Hematopoietic multipotent progenitor cell treated with erythropoietin and hydrocortisone succinate and interleukin-3 and kit ligand, for 15 days (in vitro differentiated cells): ENCODE measurements at places on chromosomes 2 and 18.

DNA sequence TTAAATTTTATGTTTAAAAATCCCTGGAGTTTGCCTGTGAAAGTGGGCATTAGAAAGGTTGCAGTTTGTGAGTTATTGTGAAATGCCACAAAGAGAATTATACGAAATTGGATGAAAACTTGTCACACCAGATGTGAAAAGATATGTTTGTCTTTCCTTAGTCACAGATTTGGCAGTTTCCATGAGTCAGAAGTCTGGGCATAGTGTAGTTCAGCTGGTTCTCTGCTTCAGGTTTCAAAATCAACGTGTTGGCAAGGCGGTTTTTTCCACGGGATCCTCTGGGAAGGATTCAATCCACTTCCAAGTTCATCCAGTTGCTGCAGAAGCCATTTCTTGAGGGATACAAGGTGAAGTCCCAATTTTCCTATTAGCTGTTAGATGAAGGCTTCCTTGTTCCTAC, 658.0 kb upstream of the CDH2 start:
- DNase-seq: no peak

- peak; percentile 67 for DNase-seq
Measured at GRCh38 chr2:112275887-112276773, 733 bp downstream of the ZC3H6 start.

GRCh38 chr2:1561811-1562421, 148.7 kb downstream of the TPO start:
- DNase-seq: no peak

- no peak for DNase-seq
Measured at GRCh38 chr2:138423745-138424144, 77.8 kb upstream of the SPOPL start.

- no peak for DNase-seq
Measured at GRCh38 chr18:79869591-79870300, 72.0 kb downstream of the KCNG2 start.

DNA sequence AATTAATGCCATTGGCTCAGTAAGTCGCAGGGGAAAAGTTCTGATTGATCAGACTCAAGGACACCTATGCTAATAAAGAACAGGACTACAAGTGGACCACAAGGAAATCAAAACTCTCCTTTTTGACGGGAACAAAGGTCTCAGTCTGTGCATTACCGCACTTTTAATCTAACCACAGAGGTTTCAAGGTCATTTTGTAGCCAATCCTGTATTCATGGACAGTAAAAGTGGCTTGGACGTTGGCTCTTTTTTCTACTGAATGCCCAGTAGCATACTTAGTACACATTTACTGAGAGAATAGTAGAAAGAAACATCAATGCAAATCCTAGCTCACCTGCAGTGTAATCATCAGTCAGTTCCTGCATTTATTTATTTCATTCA, 471.9 kb downstream of the PID1 start:
- DNase-seq: no peak

- DNase-seq: no peak
Measured at GRCh38 chr2:127220768-127221527, 849 bp upstream of the CYP27C1 start.

GRCh38 chr2:124664363-124664762, 639.3 kb downstream of the CNTNAP5 start:
- DNase-seq: no peak

- DNase-seq: no peak
Measured at GRCh38 chr2:15811367-15811766, 129.0 kb upstream of the MYCN start.

- DNase-seq: no peak
Measured at GRCh38 chr2:197164141-197164754, 146.3 kb downstream of the ANKRD44 start.

DNA sequence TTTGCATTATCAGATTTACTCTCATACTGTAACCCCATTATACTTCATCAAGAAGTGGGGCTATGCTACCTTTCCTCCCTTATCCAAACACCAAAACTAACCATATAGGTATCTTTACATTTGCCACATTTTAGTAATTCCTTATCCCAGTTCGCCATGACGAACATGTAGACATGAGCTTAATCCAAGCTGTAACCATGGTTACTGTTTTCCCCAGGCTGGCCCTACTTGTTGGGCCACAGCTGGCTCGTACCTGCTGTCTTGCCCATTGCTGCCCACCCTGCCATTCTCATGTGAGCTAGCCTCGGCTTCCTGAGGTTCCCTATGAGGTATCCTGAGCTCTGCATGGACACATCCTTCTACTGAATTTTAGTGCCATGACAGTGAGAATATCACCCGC, 117.7 kb downstream of the PARD3B start:
- no peak for DNase-seq

GRCh38 chr2:19479666-19480065, 121.2 kb upstream of the OSR1 start:
- no peak for DNase-seq

GRCh38 chr2:54599326-54599710, 124.1 kb upstream of the EML6 start:
- no peak for DNase-seq

DNA sequence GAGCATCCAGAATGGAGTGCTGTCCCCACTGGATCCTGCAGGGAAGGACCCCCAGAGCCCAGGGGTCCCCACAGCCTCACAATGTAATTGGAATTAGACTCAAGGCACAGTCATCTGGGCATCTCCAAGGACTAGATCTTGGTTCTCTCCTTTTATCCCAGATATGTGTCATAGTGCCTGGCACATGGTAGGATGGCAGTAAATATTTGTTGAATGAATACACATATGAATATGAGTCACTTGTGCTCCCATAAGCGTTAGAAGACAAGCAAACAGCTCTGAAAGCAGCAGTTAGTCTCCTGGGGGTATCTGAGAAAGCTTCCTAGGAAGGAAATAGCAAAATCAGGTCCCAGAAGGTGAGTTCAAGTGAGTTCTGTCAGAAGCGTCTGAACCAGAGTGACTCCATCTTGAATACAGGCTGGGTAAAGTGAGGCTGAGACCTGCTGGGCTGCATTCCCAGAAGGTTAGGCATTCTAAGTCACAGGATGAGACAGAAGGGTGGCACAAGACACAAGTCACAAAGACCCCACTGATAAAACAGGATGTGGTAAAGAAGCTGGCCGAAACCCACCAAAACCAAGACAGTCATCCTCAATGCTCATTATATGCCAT, 234.1 kb upstream of the ID2 start:
- no peak for DNase-seq

DNA sequence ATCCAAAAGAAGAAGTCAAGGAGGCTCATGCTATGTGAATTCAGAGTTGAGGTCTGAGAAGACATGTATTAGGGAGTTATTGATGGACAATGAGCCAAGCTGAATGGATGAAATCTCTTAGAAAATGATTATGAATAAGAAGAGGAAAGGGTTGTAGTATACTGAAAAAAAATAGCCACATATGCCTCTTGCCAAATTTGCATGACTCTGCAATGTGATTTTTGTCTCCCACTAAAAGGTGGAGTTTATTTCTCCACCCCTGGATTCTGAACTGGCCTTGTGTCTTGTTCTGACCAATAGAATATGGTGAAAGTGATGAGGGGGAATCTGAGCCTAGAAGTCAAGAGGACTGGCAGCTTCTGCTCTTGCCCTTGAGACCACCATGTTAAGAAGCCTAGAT, 8.6 kb upstream of the ERICH2 start:
- no peak for DNase-seq

- DNase-seq: no peak
Measured at GRCh38 chr2:160493227-160494028, at the start of gene RBMS1. Gene RBMS1, minus strand, starts transcription at chr2:160493807. Its CDS starts 444 bp downstream, at chr2:160493363.

GRCh38 chr2:207131594-207131993, 34.2 kb downstream of the KLF7 start:
- no peak for DNase-seq

DNA sequence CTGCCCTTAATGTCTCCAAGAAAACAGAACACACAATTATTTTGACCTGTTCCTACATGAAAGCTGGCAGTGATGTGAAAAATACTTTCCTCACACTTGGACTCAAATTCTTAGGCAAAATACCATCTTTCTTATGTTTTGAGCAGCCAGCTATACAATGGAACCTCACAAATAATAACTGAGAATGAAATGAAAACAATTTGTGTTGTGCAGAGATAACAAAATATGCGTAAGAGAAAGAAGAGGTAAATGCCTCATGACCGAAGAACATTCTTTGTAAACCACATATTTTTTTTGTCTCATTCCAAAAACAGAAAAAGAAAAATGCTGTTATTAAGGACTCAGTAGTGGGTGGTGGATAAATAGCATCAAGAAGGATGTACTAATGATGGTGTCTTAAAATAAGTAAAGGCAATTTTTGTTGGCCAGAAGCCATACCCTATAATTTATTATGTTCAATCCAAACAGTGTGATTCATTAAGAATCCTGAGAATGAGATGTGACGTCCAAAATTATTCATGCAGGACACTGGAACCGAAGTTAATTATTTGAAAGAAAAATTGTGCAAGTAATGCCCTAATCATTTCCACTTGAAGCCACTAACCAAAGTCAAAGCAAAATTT, 193.0 kb upstream of the NETO1 start:
- DNase-seq: no peak

GRCh38 chr2:128452024-128452411, 133.3 kb upstream of the HS6ST1 start:
- DNase-seq: no peak

DNA sequence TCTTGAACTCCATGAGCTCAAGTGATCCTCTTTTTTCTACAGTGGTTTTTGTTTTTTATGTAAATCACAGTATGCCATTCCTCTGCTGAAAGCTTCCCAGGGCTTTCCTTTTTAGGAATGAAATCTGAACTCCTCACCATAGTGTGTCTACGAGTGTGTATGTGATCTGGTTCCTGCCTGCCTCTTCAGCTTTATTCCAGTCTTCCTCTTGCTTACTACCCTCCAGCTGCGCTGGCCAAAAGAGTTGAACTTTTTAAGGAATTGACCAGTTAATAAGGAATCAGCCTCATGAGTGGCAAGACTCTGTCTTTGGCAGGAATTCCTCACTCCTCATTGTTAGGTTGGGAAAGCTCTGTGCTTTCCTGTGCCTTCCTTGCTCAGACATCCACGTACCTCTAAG, 4.0 kb downstream of the CCT7 start:
- DNase-seq: no peak

- DNase-seq: no peak
Measured at GRCh38 chr2:42129947-42130346, 39.2 kb upstream of the EML4 start.

GRCh38 chr18:4248686-4249085, 206.4 kb downstream of the DLGAP1 start:
- no peak for DNase-seq

DNA sequence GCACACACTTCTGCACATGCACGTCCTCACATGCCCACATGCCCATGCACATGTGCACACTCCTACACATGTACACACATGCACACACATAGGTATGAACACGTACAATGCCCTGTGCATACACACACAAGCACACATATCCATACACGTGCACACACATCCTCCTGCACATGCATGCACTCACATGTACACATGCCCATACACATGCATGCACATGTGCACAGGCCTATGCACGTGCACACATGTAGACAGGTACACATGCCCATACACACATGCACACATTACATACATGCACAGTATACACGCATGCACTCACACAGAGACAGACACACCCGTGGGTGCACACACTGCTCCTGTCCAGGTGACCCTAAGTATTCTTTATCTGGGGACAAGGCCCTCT, 34.3 kb downstream of the GPC1 start:
- DNase-seq: no peak

GRCh38 chr2:194452504-194452903, 1204.5 kb upstream of the SLC39A10 start:
- no peak for DNase-seq

DNA sequence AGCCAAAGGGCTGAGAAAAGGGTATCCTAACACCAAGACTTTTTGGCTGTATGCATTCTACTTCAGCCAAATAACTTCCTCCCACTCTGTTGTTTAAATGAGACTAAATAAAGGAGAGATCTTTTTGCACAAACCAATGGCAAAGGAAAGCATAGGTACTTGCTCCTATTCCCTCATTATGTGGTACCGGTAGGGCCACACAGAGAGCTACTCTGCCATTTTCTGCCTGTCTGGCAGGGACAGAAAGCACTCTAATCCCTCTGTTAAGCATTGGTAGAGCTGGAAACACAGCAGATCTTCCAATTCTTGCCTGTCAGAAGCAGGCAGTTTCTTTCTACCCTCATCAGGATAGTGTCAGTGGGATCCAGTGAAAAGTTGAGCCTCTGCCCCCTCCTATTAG, 918.3 kb upstream of the TMEFF2 start:
- no peak for DNase-seq
